Spinal cord (tissue), 10 donors: ENCODE measurements at places on chromosomes 5 and 9. TPM values are rescaled to one million over a fixed set of nuclear protein-coding genes. Genes with fewer than 3 reads are reported as not detected.

GRCh38 chr9:128532581-128532980, 19.8 kb upstream of the SPTAN1 start:
- no peak for DNase-seq

DNA sequence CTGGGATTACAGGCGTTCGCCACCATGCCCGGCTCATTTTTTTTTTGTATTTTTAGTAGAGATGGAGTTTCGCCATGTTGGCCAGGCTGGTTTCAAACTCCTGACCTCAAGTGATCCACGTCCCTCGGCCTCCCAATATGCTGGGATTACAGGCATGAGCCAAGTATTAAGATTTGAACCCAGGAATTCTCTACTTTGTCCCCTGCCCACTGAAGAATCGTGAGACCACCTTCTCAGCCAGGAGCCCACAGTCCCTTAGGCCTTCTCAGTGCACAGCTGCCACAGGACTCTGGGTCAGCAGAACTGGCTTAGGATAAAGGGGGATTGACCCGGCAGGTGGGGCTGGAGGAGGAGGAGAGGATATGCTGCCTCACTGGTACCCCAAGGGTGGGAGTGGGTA, 13.4 kb downstream of the OLFML2A start:
- no peak for DNase-seq

DNA sequence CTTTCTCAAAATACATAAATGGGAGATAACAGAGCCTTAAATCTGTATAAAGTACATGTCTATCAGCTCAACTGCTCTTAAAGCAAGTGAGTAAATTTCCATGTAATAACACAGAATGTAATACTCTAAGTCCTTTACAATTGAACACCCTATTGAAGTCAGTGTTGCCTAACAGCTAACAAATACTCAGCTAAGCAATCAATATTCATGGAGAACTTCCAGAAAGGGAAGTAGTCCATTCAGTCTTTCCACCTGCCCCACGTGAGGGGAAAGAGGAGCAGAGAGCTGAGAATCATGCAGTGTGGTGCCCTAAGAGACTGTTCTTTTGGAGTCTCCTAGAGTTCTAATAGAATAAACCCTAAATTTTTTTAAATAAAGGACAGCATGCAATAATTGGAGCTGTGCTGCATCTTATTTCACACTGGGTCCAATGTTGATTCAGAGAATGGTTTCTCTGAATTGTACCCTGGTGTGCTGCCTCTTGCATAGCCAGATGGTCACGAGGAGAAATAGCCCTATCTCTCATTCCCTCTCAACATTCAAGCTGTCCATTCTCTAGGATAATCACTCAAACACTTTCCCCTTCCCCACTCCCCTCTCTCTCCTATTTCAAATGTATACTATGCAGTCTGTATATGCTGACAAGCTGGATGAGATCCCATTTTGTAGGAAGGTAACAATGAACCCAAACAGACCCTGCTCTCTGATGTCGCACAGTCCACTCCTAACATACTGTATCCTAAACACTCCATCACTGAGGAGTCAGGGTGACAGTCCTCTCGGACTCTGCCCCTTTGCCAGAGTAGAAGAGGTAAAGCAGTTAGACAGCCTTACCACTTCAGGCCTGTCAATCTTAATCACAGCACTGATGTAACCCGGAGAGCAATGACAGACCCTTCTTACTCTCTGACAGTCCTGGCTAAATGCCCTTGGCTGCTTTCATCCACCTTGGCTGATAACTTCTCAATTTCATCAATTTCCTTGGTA, 134.8 kb downstream of the EPB41L4A start:
- DNase-seq = peak; percentile 61

- DNase-seq = no peak
Observed at GRCh38 chr5:163409384-163409783, 28.0 kb upstream of the CCNG1 start.

DNA sequence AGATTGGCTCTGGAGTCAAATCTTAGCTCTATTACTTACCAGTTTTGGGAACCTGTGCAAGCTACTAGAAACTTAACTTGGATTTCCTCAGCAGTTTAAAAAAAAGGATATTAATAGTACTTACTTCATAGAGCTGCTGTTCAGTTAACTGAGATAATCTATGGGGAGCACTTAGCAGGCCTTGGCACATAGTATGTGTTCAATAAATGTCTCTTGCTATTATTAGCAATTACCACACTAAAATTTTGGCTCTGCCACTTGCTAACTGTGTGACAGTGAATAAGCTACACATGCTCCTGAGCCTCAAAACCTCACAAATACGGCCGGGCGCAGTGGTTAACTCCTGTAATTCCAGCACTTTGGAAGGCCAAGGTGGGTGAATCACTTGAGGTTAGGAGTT, 55.9 kb downstream of the CDK5RAP2 start:
- DNase-seq = no peak

DNA sequence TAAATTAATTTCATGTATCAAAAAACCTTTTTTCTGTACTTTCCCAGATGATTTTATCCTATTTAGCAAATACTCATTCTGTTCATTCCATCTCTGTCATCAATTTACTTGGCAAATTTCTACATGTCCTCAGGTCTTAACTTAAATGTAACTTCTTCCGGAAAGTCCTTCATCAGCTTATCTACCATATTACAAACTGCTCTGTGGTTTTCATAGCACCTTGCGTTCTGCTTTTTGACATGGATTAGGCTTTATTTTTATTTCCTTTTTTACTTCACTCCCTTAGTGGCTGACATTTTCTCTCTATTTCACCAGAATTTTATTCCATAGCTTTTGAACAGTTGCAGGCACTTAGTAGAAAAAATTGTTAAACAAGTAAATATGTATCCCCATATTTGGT, 1040.8 kb downstream of the TAF11L14 start:
- DNase-seq = no peak

- DNase-seq = no peak
Observed at GRCh38 chr5:112549127-112549526, 130.1 kb upstream of the EPB41L4A start.

DNA sequence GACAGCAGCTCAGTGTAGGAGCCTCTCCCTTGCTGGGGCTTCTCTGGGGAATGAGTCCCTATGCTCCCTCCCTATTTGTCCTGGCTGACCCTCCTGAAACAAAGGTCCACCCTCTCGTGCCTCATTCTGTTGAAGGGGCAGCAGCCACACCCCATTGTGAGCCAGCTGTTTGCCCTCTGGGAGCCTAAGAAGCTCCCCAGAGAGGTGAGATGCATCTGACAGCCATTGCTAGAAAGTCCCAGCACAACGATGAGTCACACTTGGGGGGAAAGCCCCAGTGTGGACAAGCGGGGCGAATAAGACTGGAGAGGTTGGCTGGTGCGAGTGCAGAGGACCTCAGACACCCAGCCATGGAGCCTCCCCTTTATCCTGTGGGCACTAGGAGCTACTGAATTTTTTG, 101.4 kb downstream of the PPARGC1B start:
- no peak for DNase-seq

- DNase-seq = no peak
Observed at GRCh38 chr5:109479260-109479860, 69.6 kb upstream of the PJA2 start.

- no peak for DNase-seq
Observed at GRCh38 chr5:64569858-64570257, 64.0 kb downstream of the RGS7BP start.

GRCh38 chr9:75505654-75506053, 384.8 kb upstream of the PCSK5 start:
- no peak for DNase-seq

GRCh38 chr5:76691467-76692273, 24.3 kb upstream of the F2R start:
- no peak for DNase-seq

DNA sequence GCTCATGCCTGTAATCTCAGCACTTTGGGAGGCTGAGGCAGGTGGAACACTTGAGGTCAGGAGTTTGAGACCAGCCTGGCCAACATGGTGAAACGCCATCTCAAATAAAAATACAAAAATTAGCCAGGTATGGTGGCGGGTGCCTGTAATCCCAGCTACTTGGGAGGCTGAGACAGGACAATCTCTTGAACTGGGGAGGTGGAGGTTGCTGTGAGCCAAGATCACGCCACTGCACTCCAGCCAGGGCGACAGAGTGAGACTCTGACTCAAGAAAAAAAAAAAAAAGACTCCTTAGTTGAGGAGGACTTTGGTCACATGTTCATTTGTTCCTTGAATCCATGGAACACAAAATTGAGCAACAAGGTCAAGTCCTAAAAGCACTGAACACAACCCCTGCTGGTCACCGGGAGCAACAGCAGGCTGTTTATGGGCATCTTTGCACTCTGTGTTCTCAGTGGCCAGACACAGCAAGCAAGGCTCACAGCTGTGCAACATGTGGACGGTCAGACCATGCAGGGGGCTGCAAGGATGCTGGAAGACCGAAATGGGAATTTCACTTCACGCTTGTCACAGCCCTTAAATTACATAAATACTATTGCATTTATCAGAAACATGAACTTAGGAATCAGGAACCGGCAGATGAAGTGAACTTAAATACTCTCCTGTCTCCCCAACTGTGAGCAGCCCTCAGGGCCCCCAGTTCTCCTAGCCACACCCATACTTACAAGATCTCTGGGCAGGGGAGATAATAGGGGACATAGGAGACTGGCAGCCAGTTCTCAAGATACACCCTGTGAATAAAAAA, 2.8 kb downstream of the GBGT1 start:
- DNase-seq = no peak

- no peak for DNase-seq
Observed at GRCh38 chr5:132103332-132103951, 29.9 kb downstream of the CSF2 start.

- DNase-seq = no peak
Observed at GRCh38 chr5:116885825-116886224, 311.2 kb upstream of the SEMA6A start.

GRCh38 chr5:142057697-142058056, 44.9 kb upstream of the GNPDA1 start:
- no peak for DNase-seq

GRCh38 chr5:27472000-27472763, 433.8 kb upstream of the CDH9 start:
- no peak for DNase-seq

- DNase-seq = no peak
Observed at GRCh38 chr5:98464737-98465330, 308.6 kb upstream of the RGMB start.

- no peak for DNase-seq
Observed at GRCh38 chr5:135487839-135488514, 35.8 kb upstream of the TIFAB start.

DNA sequence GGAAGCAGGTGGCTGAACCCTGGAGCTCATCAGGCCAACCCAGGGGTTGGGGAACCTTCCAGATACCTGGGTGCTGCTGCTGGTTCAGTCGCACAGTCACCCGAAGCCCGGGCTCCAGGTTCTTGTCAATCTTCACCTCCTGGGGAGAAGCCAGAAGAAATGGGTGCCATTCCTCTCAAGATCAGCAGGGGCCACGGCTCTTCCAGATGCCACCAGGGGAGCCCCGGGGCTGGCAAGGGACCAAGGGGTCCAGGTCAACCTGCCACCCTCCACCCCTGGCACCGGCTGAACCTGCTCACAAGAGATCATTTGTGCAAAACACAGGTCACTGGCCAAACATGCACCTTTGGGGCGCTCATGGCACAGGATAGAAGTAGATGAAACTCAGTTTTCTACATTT, 4.7 kb downstream of the SPOUT1 start:
- DNase-seq = no peak

DNA sequence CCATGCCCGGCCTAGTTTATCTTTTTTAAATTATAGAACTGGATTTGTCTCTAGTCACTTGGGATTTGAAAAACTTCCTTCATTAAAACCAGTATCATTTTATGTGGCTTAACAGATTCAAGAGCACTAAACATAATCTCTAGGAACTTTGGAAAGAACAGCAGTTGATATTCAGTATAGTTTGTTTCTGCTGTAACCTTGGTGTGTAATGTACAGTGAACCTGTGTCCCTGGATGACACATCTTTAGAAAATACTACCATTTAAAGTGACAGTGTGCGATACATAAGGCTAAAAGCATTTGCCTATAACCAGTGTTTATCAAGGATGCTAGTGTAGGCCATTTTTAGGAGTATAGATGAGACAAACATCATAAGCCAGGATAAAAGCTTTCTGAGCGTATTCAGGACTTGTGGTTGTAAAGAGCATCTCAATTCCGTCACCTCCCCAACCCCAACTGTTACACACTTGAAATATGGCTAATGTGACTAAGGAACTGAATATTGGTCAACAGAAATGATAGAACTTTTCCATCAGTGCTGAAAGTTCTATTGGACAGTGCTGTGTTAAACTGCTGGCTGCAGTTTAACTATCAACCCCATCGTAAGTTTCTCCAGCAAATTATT, 4.4 kb downstream of the SNX18 start:
- DNase-seq = no peak

EQTN gene
- total RNA-seq = 1.9 TPM

NMUR2 gene
- total RNA-seq = 0.83 TPM

TNFSF15 gene
- 0.77 TPM for total RNA-seq

PAXX gene
- total RNA-seq = 15.7 TPM

STK32A gene
- total RNA-seq = 12.1 TPM

RLN2 gene
- 0.66 TPM for total RNA-seq

PDE8B gene
- 17.0 TPM for total RNA-seq

RMRP gene
- 50,424 TPM for total RNA-seq
